ENCODE measurements at places on chromosomes 1 and 21.

- peak; percentile 23 for DNase-seq
These were observed 19.8 kb downstream of the OLFML2B start for GRCh38 chr1:162003830-162004215.

- DNase-seq = no peak
These were observed at the start of gene NAV1 for GRCh38 chr1:201538612-201539551. TSS of gene NAV1 (plus strand) at chr1:201539127. CDS start at chr1:201622885, 83,758 bp downstream.

DNA sequence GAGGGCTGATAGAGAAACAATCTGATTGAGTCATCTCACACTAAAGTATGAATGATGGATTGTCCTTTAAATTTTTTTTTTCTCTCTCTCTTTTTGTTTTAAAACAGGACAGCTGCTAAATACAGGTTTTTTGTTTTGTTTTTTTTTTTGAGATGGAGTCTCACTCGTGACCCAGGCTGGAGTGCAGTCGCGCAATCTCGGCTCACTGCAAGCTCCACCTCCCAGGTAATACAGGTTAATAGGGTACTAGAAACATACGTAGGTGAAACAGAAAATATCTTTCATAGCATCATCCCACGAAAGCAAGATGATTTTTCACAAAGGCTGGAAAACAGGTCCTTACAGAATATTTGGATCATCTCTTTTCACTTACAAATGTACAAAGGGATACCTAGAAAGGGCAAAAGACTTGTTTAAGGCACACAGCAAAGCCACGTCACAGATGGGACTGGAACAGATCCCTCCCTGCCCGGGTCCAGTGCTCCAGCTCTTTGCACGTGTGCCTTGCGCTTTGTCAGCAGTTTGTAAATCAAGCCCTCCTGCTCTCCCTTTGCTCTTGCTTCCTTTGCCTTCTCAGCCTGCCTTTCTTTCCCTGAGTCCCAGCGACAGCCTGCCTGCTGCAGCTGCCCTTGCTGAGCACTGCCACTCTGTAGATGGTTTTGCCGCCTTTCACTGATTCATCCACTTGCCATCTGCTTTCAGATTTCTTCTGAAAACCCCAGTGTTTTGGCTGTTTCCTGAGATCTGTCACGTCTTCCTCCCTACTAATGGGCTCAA is 171.3 kb upstream of the BEND5 start:
- DNase-seq = no peak

DNA sequence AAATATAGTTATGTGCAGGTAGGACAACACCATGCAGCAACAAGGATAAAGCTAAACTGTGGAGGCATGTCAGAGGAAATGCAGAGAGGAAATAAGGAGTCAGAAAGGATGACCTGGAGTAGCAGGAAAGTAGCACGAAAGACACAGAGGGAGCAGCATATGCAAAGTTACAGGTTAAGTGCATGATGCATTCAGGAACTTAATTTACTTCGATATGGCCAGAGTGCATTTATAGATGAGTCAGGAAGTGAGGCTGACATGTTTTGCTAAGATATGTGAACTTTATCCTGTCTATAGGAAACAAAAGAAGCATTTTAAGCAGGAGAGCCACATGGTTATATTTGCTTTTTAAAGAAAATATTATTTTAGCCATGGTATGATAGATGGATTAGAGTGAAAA is 15.4 kb upstream of the MUTYH start:
- DNase-seq = no peak

DNA sequence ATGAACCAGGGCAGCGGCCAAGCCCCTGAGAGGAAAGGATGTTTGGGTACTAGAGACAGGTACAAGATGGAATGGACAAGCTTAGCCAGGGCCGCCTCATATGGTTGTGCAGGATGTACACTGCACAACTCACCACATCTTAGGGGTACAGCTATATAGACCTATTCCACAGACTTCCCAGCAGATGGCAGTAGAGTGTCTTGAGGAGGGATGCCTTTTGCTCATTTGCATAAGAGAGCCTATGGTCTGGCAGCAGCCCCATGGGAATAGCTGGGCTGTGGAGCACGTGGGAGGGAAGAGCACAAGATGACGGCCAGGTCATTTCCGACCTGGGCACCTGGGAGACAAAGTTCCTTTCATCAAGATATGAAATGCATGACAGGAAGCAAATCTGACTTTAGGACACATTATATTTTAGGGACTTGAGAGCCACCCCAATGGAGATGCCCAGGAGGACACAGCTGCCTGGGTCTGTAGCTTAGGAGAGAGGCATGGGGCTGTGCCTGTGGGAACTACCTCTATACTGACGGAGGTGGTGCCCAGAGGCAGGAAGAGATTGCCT is 215.5 kb downstream of the KCNJ6 start:
- DNase-seq = peak; percentile 44

- DNase-seq = no peak
These were observed 41.9 kb downstream of the NGF start for GRCh38 chr1:115295904-115296696.

DNA sequence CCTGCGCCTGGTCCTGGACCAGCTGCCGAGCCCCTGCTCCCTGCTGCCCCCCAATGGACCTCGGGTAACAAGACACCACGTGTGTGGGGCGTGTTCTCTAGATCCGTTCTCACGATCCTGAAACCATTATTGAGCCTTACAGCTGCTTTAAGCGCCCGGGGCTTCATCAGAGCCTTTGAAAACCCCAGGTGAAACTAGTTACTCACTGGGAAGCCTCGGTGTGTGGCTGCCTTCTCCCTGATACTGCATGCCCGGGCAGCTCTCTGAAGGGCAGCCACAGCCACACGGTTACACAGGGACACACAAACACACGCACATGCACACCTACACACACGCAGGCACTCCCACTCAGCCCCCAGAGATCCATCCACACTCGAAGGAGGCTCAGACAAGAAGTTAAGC is 5.3 kb downstream of the HES2 start:
- DNase-seq = peak; percentile 20

All from thymus (tissue), 14 donors.